ENCODE measurements at places on chromosomes 4 and X.

DNA sequence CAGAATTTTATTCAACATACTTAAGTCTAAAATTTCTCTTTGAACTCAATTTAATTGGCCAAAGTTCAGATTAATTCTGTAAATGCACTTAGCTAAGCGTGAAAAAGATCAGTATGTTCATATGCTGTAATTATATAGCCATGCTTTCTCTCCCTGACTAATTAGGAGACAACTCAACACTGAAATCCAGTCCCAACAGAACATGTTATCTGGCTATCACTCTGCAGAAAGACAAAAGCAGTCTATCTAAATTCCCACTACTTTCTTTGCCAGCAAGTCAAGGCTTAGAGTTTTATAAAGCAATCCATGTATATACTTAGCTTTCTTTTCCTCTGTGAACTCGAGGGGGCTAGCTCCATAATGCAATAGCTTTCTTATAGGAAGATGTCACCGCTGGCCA is 16.0 kb upstream of the USP46 start:
- DNase-seq: no peak

- no peak for DNase-seq
Measured at GRCh38 chr4:117626664-117627063, 407.6 kb upstream of the NDST3 start.

DNA sequence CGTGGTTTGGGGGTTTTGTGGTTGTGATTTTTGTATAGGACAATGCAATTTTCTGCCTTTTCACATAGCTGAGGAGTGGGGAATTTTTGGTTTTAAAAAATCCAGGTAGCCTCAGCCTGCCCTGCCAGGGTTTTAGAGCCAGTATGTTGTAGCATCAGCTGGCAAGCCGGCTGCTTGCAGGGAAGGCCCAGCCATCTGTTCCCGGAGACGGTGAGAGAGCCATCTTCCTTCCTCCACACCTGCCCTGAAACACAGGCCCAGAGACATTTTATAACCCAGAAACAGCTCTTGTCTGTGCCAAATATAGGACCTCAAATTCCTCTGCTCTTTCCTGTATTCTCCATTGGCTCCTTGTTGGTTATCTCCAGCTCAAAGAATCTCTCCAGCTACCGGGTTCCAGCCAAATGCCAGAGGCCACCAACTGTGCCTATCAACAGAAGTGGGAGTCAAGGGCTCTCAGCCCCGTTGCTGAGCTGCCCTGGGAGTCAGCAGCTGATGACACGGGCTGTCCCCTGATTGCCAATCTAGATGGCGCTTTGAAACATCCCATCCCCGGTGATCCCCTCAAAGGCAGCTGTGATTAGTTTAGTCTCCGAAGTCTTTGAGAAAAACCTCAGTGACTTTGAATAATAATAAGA is 595.2 kb downstream of the MID1IP1 start:
- DNase-seq: no peak

DNA sequence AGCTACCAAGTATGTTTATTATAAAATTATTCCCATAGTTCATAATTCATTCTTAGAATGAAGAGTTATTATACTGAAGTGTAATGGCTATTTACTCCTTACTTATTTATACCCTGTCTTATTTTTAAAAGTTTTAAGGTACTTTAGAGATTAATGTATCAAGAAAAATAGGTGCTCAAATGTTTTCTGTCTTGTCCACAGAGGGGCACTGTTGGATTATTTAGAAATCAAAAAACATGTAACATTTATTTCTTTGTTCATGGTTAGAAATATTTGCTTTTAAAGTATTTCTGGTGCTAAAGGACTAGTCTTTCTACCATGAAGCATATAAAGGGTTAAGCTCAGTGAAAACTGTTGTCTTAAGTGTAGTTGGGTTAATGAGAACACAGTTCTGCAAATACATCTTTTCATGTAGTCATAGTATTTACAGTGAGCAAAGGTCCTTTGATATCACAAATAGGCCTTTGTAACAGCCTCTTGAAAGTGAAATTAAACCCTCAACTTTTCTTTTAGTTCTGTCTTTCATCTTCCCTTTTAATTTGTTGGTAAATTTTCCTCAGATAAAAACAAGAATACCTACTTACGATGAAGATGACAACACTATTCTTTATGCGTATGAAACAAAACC is 7.7 kb downstream of the SCML1 start:
- DNase-seq: no peak

GRCh38 chr4:9735515-9735914 is 45.9 kb upstream of the DRD5 start:
- DNase-seq: no peak

DNA sequence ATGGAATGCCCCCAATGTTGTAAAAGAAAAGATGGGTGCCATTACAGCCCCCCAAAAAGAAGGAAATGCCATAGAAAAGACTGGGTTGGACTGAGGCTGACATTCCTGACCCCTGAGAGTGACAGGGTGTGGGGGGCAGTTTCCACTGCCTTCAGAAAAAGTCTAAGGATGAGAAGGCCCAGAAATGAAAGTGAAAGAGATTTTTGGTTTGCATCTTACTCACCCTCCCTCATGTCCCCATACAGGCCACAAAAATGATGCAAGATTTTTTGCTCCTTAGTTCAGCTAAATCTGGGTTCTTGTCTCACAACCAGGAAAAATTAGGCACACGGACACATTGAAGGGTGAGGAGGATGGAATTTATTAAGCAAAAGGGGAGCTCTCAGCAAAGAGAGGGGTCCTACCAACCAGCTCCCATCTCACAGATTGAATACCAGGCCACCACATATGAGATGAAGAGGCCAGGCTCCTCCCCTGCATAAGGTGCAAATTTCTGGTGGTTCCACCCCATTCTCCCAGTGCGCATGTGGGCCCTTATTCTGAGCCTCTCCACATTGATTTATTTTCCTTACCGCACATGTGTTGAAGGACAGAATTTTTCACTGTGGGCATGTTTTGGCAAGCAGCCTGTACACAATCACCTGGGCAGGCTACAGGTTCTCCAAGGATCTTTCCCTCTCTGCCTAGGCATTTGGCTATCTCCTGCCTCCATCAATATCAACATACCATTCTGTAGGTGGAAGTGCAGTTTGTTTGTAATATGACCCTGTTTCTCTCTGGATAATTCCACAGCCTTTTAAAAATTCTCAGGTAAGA is 18.8 kb downstream of the PPP4R3C start:
- no peak for DNase-seq

- DNase-seq: no peak
Measured at GRCh38 chr4:8547108-8547911, 32.9 kb upstream of the GPR78 start.

DNA sequence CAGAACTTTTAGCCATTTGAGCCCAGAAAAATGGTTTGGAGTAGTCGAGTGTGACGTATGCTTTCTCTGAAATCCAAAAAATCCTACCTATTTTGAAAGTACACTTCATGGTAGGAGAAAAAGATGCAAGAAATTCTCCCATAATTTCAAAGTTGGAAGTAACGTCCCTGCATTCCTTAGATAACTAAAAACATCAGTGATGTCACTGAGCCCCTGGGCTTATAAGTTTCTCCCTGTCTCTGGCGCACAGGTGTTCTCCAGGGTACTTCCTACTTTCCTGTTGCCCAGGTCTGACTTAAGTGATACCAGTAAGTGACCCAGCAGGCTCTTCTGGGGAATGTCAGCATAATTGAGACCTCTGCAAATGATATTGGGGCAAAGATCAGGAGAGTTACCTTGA is 90.5 kb upstream of the WDR1 start:
- no peak for DNase-seq

- DNase-seq: no peak
Measured at GRCh38 chrX:130304587-130305368, 34.9 kb upstream of the SLC25A14 start.

GRCh38 chr4:3781193-3781886 is 15.2 kb downstream of the ADRA2C start:
- DNase-seq: no peak

DNA sequence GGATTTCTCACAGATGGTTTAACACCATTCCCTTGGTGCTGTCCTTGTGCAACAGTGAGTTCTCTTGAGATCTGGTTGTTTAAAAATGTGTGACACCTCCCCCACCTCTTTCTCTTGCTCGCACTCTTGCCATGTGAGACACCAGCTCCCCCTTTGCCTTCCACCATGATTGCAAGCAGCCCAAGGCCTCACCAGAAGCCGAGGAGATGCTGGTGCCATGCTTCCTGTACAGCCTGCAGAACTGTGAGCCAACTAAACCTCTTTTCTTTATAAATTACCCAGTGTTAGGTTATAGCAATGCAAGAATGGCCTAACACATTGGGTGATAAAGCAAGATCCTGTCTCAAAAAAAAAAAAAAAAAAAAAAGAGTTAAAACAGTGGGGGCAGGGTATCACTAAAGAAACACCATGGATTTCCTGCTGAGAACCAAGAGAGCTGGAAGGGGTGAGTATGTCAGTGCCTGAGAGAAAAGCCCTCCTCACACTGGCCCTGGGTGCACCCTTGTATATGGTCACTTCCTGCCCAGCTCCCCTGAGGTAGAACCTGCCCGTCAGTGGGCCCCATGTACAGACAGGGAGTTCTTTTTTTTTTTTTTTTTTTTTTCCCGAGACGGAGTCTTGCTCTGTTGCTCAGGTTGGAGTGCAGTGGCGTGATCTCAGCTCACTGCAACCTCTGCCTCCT is 46.4 kb downstream of the APOO start:
- no peak for DNase-seq

DNA sequence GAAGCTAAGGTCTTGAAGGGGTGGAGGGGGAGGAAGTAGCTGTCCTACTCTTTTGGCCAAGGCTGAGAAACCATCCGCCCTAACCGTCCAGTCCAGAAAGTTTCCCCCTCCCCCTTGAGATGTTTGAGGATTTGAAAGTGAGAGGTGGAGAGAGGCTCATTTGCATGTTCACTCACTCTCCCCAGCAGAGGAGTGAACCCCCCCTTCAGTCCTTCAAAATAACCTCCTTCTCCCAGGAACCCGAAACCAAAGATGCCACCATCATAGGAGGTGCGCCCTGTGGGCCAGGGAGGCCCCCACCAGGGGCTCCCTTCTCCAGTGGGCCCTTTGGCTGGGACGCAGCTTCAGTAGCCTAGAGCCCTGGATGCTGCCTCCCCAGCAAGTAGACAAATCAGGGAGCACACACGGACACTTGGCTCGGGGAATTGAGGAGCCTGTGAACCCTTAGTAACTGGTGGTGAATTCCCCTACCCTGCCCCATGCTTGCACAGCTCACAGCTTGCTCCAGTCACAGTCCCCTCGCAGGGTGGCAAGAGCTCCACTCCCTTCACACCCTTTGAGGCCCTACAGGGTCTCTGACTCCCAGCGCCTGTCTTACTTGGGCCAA is 25.6 kb downstream of the ELF4 start:
- no peak for DNase-seq

DNA sequence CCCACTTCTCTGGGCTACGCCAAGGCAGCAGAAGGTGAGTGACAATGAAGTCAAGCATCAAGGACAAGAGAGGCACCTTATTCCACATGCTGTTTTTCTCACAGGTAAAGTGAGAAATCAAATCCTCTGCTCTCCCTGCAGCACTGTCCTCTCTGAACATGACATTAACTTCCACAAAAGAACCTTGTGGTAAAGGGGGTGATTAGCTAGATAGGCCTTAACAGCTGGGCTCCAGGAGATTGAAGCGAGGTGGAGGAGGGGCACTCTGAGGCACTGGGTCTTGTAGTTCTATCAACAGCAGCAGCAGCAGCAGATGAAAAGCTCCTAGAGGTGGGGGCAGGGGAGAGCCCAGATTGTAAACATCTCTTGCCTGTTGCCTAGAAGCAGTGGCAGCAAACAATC is 96.8 kb upstream of the CXXC4 start:
- DNase-seq: no peak

DNA sequence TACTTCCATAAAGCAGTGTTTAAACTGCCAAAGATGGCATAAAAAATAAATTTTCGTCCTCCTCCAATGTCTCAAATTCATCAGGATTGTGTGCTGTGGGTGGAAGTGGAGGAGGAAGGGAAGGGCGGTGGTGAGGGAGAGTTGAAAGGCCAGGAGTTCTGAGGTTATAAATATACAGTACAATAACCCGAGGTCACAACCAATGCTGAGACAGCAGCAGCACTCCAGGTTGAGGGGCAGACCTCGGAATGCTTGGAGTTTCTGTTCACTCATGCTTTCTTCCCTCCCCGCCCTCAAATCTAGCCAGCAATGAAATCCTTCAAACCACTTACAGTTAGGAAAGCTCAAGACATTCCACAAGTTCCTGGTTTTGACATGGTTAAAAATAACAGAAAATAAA is 134.0 kb upstream of the SMAD1 start:
- DNase-seq: no peak

- DNase-seq: no peak
Measured at GRCh38 chr4:126012691-126013290, 698.0 kb downstream of the FAT4 start.

DNA sequence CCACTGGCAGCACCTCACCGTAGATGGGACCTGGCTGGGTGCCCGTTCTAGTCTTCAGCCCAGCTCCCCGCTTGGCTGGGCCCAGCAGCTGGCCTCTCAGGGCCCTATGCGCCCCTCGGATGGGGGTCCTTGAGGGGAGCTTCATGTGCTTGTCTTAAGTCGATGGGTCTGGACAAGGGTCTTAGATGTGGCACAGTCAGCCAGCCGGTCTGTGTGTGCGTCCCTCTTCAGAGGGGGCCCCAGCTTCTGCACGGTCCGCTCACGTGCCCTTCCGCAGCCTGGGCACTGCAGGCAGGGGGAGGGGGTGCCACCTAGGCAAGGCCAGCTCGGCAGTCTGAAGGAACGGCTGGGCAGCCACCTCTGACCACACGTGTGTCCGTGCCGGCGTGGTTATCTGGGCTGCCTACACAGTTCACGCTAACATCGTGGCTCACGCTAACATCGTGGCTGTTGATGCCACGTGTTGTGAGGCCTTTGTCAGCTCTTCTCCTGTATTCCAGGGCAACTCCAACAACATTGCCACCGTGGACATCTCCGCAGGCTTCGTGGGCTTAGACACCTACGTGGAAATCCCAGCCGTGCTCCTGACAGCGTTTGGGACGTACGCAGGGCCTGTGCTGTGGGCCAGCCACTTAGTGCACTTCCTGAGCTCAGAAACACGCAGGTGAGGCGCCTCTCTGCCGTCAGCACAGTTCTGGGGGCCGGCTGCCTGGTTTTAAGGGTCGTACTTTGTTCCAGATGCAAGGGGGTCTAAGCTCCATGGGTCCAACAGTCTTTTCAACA is 34.5 kb downstream of the PIGG start:
- no peak for DNase-seq

GRCh38 chrX:136656361-136656964 is 8.5 kb downstream of the CD40LG start:
- DNase-seq: no peak

DNA sequence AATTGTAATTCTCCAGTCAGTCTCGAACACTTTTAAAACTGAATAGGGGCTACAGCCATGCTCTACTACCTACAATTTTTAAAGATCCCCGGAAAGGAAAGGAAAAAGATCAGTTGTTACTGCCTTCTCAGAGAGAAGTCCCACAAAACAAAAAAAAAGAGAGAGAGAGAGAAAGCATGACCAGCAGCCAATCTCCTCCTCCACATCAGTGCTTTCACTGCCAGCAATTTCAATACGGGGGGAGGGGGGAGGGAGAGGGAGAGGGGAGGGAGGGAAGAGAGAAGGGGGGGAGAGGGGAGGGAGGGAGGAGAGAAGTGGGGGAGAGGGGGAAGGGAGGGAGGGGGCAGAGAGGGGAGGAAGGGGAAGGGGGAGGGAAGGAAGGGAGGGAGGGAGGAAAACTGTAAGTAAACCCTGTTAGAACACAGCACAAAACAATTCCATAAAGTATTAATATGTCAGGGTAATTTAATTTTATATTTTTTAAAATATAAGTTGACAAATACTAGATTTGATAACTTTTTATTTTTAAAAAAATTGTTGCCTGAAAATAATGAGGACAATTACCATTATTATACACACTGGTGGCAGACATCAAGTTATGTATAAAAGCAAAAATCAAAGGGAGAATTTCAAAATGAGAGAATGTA is 108.0 kb downstream of the LRBA start:
- no peak for DNase-seq

Measured in stimulated activated CD4-positive, alpha-beta T cell treated with anti-CD3 and anti-CD28 coated beads, TNF-alpha, amount 100 ng/mL, for 4 hours (primary cell).